Foreskin fibroblast (primary cell): ENCODE measurements at places on chromosomes 13 and 19.
A peak's percentile ranks its signal among the peaks of the same experiment; 100 is the strongest.

DNA sequence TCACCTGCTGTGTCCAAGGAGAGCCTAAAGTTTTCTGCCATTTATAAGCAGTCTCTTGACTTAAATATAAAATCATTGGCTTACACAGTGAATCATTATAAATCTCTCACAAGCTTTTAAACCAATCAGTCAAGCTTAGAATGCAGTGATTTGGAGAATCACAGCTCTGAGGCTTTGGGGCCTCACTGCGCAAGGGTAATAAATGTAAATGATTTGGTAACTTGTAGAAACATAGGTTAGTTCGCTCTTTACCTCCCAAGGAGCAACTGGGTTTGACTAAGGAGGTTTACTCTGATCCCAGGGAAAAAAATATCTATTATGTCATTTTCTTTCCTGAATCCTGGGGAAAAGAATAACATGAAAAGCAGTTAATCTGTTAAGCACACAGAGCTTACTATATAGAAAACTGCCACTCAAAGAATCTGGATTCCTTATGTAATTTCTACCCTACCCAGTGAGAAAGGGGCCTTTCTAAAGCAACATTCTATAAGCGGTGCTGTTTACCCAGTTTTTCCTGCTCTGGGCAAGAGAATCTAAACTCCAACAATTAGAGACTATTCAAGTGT, 128.2 kb downstream of the MZT1 start:
- DNase-seq: no peak

GRCh38 chr13:80441968-80442367, 101.0 kb upstream of the SPRY2 start:
- DNase-seq: peak; percentile 14

- DNase-seq: no peak
Measured at GRCh38 chr19:41386442-41386841, 10.1 kb downstream of the TMEM91 start.

DNA sequence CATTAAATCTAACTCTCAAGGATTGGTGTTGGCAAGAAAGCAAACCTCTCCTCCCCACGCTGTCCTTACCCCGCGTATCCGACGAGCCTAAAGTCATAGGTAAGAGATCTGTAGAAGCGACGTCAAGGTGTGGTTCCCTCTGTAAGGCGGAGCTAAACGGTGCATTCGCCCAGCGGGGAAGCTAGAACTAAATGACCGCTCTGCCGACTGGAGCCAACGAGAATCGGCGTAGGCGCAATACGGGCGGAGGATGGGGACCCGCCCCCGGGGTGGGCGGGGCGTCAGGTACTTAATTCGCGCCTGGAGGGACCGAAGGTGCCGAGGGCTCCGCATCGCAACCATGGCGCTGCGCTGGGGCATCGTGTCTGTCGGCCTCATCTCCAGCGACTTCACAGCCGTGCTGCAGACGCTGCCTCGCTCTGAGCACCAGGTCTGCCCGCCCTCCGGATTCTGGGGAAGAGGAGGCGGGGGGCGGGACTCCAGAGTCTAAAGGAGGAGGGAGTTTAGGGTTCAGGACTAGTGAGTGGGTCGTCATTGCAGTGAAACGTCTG, at the start of gene DHDH:
DHDH (plus strand) TSS at position 318 of the 551 bp plus-strand sequence; CDS start at position 341, 23 bp downstream.
- peak; percentile 32 for DNase-seq

- peak; percentile 2 for DNase-seq
Measured at GRCh38 chr13:92355213-92355612, 871.4 kb upstream of the GPC6 start.

- no peak for DNase-seq
Measured at GRCh38 chr13:76454991-76455390, 431.2 kb downstream of the KCTD12 start.

DNA sequence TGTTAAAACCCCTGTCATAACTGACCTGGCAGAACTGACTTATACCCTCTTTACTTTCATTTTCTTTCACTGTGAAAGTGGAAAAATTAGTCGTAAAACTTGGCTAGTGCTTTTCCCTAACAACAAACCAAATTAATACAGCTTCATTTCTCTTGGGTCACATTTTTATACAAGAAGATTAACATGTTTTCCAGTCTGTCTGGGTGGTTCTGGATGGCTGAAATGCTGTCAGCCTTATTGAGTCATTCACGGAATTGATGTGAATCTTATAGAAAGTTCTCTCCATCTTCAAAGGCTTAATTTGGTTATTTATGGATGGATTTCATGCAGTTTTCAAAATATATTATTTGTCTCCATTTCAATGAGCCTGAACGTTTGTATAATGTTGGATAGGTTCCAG, 440.0 kb downstream of the KCTD12 start:
- no peak for DNase-seq

DNA sequence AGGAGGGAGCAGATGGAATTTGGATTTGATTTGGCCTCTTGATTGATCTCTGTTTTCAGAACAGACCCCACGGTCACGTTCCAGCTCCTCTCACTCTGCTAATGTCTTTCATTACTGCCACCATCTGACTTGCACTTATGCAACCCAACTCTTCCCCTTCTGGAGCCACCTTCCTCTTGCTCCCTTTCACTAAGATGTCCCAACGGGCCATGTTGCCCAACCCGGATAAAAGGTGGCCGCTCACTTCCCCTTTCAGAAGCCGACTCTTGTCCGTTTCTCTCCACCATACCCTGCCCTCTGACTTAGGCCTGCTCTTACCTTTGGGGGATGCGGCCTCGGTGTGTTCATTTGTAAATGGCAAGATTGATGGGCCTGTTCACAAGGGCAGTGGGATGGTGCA, 27.4 kb upstream of the CYP4F8 start:
- no peak for DNase-seq

DNA sequence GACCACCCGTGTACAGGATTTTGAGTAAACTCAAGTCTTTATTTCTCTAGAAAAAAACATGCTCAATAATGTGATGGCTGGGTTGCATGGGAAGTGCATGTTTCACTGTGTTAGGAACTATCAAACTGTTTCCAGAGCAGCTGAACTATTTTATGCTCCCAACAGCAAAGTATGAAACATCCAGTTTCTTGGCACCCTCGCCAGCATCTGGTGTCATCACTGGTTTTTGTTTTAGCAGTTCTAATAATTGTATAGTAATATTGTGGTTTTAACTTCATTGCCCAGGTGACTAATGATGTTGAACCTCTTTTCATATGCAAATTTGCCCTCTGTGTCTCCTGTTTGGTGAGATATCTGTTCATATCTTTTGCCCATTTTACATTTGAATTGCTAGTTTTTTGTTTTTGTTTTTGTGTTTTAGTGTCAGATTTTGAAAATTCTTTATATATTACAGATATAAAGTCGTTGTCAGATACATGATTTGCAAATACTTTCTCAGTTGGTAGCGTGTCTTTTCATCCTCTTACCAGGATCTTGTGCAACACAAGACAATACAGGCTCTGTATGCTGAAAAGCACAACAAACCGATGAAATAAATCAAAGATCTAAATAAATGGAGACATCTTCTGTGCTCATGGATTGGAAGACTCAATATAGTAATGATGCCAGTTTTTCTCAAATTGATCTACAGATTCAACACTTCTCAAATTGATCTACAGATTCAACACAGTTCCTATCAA, 87.8 kb downstream of the IPO5 start:
- DNase-seq: no peak
